ENCODE measurements at places on chromosomes 6 and 20. TPM values are rescaled to one million over a fixed set of nuclear protein-coding genes. Genes with fewer than 3 reads are reported as not detected.

DNA sequence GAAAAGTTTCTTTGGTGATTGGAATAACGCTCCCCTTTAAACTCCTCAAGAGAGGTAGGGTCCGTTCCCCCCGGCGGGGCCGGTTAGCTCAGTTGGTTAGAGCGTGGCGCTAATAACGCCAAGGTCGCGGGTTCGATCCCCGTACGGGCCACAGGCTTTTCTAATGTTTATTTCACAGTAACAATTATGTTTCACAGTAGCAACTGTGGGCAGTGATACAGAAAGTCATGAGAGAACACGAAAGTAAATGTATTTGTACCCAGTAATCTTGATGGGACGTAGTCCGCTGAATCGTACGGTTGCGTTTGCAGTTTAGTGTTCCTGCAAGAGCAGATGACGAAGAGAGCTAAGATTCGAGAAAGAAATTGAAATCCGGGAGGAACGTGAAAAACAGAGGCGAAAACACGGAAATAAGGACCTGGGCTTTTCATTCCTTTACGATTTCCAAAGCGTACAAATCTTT, 505.5 kb downstream of the PRIM2 start:
- H3K4me1 ChIP-seq, result no peaks in the 10 kb centered on the region
- H3K27ac ChIP-seq, result no peak overlapping the region
- H3K27me3 ChIP-seq, result peaks cover 14% of the 10 kb centered on the region

- no peaks in the 10 kb centered on the region for H3K36me3 ChIP-seq
- no peak for DNase-seq
- no peak overlapping the region for H3K4me3 ChIP-seq
Measured at GRCh38 chr6:161302949-161303348, 29.1 kb upstream of the AGPAT4 start.

DNA sequence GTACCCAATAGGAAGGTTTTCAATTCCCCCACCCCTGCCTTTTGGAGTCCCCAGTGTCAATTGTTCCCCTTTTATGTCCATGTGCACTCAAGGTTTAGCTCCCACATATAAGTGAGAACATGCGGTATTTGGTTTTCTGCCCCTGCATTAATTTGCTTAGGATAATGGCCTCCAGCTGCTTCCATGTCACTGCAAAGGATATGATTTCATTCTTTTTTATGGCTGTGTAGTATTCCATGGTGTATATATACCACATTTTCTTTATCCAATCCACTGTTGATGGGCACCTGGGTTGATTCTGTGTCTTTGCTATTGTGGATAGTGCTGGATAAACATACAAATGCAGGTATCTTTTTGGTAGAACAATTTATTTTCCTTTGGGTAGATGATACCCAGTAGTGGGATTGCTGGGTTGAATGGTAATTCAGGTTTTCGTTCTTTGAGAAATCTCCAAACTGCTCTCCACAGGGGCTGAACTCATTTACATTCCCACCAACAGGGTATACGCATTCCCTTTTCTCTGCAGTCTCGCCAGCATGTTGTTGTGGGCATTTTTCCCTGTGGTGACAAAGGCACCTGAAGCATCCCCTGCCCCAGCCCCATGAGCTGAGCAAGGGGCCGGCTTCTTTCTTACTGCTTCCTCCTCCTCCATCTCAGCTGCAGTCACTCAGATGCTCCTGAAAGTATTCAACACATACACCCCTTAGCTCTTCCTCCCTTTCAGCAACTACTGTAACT, 66.7 kb downstream of the ELOVL2 start:
- no peak overlapping the region for H3K4me3 ChIP-seq
- no peaks in the 10 kb centered on the region for H3K4me1 ChIP-seq
- H3K27me3 ChIP-seq, result peaks cover 3% of the 10 kb centered on the region
- no peak for DNase-seq

GRCh38 chr6:162372106-162372505, 355.5 kb downstream of the PRKN start:
- no peak for DNase-seq
- no peaks in the 10 kb centered on the region for H3K27me3 ChIP-seq
- H3K36me3 ChIP-seq, result no peaks in the 10 kb centered on the region
- H3K4me1 ChIP-seq, result no peaks in the 10 kb centered on the region

GRCh38 chr6:150203871-150204545, 61.2 kb downstream of the PPP1R14C start:
- H3K4me1 ChIP-seq, result no peaks in the 10 kb centered on the region
- H3K27ac ChIP-seq, result no peak overlapping the region
- DNase-seq, result no peak

The AVP gene
- total RNA-seq, result not detected

The SNX21 gene
- 1.1 TPM for total RNA-seq

The GTSF1L gene
- 0.39 TPM for total RNA-seq

The FBXO30 gene
- 8.8 TPM for total RNA-seq

The PAK5 gene
- total RNA-seq, result not detected

All from activated T-helper 1 cell treated with anti-CD3 and anti-CD28 coated beads, Interleukin-12 subunit alpha, Interleukin-12 subunit beta, Interleukin-2, Interleukin-4 antibody, amounts not matched to agents 30 ng/mL and 10 ng/mL and 1 ng/mL, durations not matched to agents 14 hours and 24 hours and 36 hours (primary cell).